Stimulated activated CD4-positive, alpha-beta T cell treated with anti-CD3 and anti-CD28 coated beads, Interleukin-1b, Interleukin-23, amount 100 ng/mL, for 1 hour (primary cell): ENCODE measurements at places on chromosomes 4 and X.

DNA sequence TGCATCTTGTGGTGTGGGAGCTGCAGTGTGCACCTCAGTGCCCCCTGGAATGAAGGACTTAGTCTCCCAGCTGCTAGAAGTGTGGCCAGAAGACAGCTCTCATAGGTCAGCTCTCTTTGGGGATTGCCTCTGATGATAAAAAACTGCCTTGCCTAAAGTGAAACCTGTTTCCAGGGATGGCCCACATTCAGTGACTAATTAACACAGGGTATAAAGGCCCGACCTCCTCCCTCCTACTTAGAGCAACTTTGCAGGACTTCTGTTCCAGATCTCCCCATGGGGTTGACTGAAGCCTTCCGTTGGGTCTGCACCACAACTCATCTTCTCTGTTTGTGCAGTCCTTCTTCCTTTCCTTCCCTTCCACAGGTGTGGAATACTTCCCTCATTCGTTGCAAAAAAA is 53.2 kb downstream of the SPINK2 start:
- no peak for DNase-seq

DNA sequence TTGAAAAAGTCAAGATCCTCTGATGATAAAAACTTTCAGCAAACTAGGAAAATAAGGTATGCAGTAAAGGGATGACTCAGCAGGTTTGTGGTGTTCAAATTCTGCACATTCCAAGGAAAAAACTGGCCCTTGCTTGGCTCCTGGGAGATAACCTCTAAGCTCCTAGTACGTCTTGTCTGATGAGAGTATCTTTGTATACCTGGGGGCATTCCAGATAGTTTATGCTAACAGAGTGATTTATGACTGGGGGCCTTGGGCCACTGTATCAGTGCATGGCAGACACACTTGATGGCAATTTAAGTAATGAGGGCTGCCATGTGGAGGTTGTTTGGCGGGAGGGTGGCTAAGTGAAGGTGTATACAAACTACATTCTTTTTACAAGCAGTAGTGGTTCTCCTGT is 56.9 kb downstream of the NSG1 start:
- no peak for DNase-seq

GRCh38 chr4:41377196-41377595 is 120.5 kb downstream of the UCHL1 start:
- no peak for DNase-seq

DNA sequence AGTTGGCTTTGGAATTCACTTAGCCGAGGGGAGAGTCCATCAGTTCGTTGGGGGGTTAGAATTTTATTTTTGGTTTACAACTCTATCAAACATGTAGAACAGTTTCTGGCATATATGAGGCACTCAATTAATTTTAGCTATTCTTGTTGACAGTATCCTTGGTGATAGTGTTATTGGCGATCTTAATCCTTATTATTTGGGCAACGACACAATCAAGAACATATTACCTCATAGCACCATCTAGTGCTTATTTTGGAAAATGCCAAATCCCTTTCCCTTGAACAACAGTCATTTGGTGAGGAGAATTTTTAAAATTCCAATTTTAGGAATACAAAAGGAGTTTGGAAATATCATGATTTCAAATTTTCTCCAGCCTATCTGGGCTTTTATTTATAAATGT is 17.9 kb upstream of the PGRMC1 start:
- DNase-seq: no peak

DNA sequence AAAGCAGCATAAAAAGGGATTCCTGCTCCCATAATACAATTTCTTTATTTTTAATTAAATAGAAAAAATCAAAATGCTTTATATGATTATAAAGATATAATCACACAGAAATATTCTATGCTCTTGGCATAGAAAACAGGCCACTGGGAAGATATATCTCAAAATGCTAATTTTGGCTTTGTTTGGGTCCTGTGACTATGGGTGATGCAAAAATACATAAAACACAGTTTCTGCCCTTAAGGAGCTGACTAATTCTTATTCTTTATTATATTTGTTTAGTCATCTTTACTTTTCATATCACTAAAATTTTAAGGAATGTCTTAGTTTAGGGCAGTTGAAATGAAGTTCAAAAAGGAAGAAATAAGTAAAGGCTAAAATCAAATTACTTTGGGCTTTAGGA is 7.0 kb upstream of the BMP3 start:
- DNase-seq: no peak

DNA sequence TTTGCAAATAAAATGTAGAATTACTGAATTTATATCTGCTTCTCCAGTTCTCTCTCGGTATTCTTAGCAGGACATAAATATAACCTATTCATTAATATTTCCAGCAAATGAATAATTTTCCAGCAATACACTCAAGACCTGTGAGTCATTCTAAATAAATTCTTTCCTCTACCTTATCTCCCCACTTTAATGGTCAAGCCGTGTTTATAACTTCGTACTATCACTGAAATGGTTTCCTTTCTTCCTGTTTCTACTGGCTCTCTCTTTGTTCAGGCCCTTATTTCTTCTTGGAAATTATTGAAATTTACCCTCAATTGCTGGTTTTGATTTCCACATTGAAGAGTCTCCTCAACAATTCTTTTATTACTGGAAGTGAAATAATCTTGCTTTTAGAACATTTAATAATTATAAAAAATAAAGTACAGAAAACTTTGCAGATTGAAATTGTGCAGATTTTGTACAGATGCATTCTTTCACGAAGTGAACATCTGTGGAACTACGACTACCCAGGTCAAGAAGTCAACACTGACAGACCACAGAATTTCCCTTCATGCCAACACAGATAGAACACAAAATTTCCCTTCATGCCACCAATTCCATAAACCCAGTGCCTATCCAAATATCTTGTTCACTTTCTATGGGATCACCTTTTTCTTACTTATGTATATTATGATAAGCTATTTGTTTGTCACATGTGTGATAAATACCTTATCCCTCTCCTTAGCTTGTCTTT is 205.7 kb downstream of the FAT4 start:
- DNase-seq: no peak

GRCh38 chr4:60944060-60944459 is 256.1 kb upstream of the ADGRL3 start:
- no peak for DNase-seq

- DNase-seq: no peak
Measured at GRCh38 chrX:110755061-110755460, 40.6 kb downstream of the CHRDL1 start.

DNA sequence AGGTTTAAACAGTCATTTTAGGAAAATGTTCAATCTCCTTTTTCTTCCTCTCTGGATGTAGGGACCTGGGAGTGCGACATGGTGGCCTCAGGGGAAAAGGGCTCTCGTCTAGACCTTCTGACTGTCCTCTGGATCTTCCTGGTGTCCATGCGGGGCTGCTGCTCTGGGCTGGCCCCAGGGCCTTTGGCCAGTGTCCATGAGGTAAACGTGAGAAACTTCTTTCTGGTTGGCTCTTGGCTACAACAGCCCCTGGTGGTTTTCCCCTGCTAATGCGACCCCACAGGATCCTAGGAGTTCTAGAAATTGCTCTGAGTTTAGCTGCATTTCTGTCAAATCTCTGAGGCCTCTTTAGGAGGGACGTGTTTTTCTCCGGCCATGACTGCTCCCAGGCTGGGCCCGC is 85.7 kb downstream of the MFAP3L start:
- DNase-seq: no peak

DNA sequence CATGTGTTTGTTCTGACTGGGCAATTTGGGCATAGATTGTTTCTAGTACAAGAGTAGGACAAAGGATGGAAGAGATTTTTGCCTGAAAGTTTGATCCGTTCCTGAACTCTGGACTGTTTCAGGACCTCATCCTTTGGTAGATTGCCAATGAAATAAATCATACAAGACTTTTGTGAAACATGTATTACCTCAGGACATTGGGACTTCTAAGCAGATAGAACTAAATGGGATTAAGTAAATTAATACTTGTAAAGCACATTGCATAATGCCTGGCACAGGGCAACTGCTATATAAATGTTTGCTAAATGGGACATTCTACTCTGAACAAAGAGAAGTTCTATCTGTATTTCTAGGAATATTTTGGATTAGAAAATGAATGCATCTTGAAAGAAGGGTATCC is 164.8 kb upstream of the RPS6KA3 start:
- DNase-seq: no peak

DNA sequence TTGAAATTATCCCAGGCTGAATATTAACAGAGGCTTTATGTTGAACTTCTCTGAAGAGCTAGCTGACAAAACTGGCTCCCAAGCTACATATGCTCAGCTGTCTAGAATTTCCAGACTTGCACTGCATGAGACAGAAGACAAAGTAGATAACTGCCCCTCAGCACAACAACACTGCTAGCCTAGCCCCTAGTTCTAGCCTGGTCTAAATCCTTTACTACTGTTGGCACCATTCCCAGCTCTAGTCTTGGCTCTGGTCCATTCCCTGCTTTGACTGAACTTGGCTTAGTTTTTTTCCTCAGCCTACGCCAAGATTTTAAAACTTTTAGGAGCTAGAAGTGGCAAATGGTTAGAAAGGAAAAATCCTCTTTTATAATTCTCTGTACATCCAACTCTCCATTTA is 7.6 kb upstream of the OPHN1 start:
- DNase-seq: no peak

GRCh38 chr4:6907658-6908191 is 1.9 kb upstream of the TBC1D14 start:
- no peak for DNase-seq

DNA sequence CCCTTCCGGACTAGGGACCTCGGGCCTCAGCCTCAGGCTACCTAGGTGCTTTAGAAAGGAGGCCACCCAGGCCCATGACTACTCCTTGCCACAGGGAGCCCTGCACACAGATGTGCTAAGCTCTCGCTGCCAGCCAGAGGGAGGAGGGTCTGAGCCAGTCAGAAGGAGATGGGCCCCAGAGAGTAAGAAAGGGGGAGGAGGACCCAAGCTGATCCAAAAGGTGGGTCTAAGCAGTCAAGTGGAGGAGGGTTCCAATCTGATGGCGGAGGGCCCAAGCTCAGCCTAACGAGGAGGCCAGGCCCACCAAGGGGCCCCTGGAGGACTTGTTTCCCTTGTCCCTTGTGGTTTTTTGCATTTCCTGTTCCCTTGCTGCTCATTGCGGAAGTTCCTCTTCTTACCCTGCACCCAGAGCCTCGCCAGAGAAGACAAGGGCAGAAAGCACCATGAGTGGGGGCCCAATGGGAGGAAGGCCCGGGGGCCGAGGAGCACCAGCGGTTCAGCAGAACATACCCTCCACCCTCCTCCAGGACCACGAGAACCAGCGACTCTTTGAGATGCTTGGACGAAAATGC is at the start of gene WAS:
WAS (plus strand) TSS at position 389 of the 572 bp plus-strand sequence; CDS start at position 444, 55 bp downstream.
- DNase-seq: no peak

- DNase-seq: no peak
Measured at GRCh38 chrX:11998944-11999343, 139.3 kb upstream of the FRMPD4 start.

GRCh38 chrX:120797188-120797851 is 78.3 kb downstream of the CT47B1 start:
- no peak for DNase-seq

GRCh38 chr4:41359836-41360213 is 103.1 kb downstream of the UCHL1 start:
- DNase-seq: no peak
